Aortic smooth muscle cell (primary cell): ENCODE measurements at places on chromosomes 13 and 19. TPM values are rescaled to one million over a fixed set of nuclear protein-coding genes. Genes with fewer than 3 reads are reported as not detected.

DDX39A gene
- 56.1 and 78.5 TPM in 2 replicates for total RNA-seq

MEIOSIN gene
- total RNA-seq = not detected in 2 replicates

ZNF667 gene
- 3.2 and 4.0 TPM in 2 replicates for total RNA-seq

GPR12 gene
- total RNA-seq = not detected in 2 replicates

SYDE1 gene
- 19.3 and 19.8 TPM in 2 replicates for total RNA-seq

RASIP1 gene
- total RNA-seq = 1.1 and 2.1 TPM in 2 replicates

FEM1A gene
- total RNA-seq = 7.1 and 10.4 TPM in 2 replicates

SBK2 gene
- not detected in 2 replicates for total RNA-seq

MPV17L2 gene
- 7.5 and 14.0 TPM in 2 replicates for total RNA-seq

EXOC3L2 gene
- total RNA-seq = not detected in 2 replicates

C19orf81 gene
- total RNA-seq = 0.53 and 0.62 TPM in 2 replicates

RFPL4A gene
- not detected in 2 replicates for total RNA-seq
